Thyroid gland (tissue), 4 donors: ENCODE measurements at places on chromosomes 12 and 14. TPM values are rescaled to one million over a fixed set of nuclear protein-coding genes. Genes with fewer than 3 reads are reported as not detected.

AGAP2 gene
- total RNA-seq = 0.92 TPM

GLI1 gene
- total RNA-seq = not detected

KRT6C gene
- not detected for total RNA-seq

CD27 gene
- total RNA-seq = 9.9 TPM

HOXC4 gene
- 0.22 TPM for total RNA-seq

GZMH gene
- total RNA-seq = not detected

KCNA1 gene
- total RNA-seq = 1.7 TPM

OLR1 gene
- total RNA-seq = 0.67 TPM

KRT79 gene
- not detected for total RNA-seq

OTOGL gene
- not detected for total RNA-seq

IFNG-AS1 gene
- 0.27 TPM for total RNA-seq

FOXJ2 gene
- 18.3 TPM for total RNA-seq

ARHGAP9 gene
- total RNA-seq = 4.0 TPM

MSRB3 gene
- total RNA-seq = 17.9 TPM

DNA sequence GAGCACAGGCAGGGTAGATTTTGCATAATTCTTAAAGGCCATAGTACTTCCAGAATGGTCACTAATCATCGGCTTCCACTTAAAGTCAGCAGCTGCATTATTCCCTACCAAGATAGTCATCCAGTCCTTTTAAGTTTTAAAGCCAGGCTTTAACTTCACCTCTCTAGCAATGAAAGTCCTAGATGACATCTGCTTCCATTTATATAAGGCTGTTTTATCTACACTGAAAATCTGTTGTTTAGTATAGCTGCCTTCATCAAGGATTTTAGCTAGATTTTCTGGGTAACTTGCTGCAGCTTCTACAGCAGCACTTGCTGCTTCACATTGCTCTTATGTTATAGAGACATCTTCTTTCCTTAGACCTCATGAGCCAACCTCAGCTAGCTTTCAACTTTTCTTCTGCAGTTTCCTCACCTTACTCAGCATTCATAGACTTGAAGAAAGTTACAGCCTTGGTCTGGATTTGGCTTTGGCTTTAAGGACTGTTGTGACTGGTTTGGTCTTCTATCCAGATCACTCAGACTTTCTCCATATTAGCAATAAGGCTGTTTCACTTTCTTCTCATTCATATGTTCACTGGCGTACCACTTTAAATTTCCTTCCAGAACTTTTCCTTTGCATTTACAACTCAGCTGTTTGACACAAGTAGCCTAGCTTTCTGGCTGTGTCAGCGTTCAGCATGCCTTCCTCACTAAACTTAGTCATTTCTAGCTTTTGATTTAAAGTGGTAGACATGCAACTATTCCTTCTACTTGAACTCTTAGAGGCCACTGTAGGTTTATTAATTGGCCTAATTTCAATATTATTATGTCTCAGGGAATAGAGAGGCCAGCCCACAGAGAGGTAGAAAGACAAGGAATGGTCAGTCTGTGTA lies 209.9 kb upstream of the GARIN2 start:
- DNase-seq = no peak

- DNase-seq = no peak
Measured at GRCh38 chr14:28765169-28765830, 1.3 kb upstream of the FOXG1 start.

- DNase-seq = no peak
Measured at GRCh38 chr12:113870035-113870434, 96.1 kb downstream of the RBM19 start.

DNA sequence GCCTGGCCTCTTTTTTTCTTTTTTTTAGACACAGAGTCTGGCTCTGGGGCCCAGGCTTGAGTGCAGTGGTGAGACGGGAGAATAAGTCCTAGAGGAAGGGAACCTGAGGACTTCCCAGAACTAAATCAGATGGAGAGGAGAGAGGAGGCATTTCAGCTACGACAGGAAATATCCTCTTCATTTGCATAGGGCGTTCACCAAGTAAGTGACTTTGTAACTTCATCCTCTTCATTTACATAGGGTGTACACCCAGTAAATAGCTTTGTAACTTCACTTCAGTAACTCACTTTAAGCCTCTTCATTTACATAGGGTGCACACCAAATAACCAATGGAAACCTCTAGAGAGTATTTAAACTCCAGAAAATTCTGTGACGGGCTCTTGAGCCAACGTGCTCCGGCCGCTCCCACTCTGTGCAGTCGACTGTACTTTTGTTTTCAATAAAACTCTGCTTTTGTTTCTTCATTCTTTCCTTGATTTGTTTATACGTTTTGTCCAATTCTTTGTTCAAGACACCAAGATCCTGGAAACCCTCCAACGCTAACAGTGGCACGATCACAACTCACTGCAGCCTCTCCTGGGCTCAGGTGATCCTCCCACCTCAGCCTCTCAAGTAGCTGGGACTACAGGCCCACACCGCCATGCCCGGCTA lies 21.4 kb upstream of the ANKRD9 start:
- DNase-seq = peak; percentile 18

GRCh38 chr12:131260954-131261353 lies 307.2 kb downstream of the ADGRD1 start:
- DNase-seq = no peak

GRCh38 chr12:46219132-46219876 lies 49.5 kb downstream of the SLC38A1 start:
- no peak for DNase-seq

GRCh38 chr12:666766-667308 lies 3.6 kb upstream of the NINJ2 start:
- no peak for DNase-seq

DNA sequence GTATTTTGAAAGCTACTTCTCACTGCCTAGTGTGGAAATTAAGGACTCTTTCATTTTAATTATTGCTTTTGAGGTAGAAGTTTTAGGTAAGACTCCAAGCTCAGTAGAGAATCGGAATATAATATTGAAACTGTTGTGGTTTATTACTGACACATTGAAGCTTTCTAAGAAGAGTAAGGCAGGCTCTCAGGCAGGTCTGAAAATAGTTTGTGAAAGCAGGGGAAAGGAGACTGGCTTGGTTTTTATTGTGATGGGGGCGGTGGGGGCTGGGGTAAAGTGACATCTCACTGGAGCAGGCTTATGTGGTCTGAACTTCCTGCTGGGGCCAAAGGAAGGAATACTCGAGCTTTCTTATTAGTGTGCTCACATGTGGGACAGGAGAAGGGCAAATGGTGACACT lies 79.5 kb downstream of the OTOGL start:
- DNase-seq = no peak

DNA sequence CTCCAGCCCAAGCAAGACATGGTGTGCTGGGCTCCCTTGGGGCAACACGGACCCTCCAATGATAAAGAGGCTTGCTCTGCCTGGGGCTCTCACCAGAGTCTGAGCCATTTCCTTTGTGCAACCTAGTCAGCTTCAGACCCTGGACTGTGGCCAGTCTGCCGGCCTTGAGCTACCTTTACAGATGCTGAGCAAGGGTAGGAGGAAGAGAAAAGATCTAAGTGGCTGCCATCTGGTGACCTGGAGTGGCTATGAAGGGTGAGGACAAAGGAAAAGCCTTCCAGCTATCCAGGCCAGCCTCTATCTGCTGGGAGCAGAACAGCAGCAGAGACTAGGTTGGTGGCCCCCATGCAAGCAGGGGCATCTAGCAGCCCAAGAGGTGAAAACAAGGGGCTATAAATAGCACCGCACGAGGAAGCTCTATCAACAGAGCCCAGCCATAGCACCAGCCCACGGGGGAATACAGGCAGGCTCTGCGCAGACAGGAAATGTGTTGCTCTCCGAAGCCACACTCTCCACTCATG lies 230.1 kb downstream of the FOXN3 start:
- DNase-seq = no peak

- no peak for DNase-seq
Measured at GRCh38 chr12:53222170-53222721, 9.8 kb downstream of the RARG start.

- no peak for DNase-seq
Measured at GRCh38 chr12:12022306-12022936, 48.3 kb upstream of the BCL2L14 start.

GRCh38 chr12:74193191-74193590 lies 344.4 kb upstream of the ATXN7L3B start:
- DNase-seq = no peak

GRCh38 chr14:99586054-99586760 lies 17.8 kb downstream of the CCDC85C start:
- DNase-seq = no peak

DNA sequence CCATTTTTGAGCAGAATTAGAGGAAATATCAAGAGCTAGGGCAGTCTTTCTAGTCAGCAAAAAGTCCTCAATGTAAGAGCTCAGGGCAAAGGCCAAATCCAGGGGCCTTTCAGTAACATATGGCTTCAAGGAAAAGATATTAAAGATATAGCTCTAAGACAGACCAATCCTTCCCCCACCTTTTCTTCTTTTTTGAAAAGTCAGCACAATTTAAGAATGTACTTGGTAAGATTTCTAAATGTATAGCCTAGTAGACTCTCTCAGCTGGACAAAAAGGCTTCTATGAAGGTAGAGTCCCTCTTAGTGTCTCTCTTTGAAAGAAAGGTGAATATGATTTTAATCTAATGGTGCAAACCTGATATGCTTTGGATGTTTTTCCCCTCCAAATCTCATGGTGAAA lies 515.7 kb downstream of the VRK1 start:
- no peak for DNase-seq

GRCh38 chr14:100339766-100340422 lies 16.8 kb downstream of the SLC25A47 start:
- no peak for DNase-seq

DNA sequence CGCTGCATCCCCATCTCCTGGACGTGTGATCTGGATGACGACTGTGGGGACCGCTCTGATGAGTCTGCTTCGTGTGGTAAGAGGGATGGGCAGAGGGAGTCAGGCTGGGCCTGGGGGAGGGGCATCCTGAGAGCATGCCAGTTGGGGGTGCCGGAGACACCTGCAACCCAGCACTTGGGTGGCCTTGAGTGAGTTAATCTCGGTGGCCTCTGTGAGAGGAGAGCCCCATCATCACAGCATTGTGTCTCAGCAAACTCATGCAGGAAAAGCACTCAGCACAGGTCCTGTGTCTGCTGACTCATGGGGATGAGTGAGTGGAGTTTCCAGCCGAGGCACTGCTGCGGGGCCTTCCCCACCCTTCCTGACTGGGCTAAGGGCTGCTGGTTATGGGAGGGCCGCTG lies 19.6 kb upstream of the LRP1-AS start:
- DNase-seq = no peak

DNA sequence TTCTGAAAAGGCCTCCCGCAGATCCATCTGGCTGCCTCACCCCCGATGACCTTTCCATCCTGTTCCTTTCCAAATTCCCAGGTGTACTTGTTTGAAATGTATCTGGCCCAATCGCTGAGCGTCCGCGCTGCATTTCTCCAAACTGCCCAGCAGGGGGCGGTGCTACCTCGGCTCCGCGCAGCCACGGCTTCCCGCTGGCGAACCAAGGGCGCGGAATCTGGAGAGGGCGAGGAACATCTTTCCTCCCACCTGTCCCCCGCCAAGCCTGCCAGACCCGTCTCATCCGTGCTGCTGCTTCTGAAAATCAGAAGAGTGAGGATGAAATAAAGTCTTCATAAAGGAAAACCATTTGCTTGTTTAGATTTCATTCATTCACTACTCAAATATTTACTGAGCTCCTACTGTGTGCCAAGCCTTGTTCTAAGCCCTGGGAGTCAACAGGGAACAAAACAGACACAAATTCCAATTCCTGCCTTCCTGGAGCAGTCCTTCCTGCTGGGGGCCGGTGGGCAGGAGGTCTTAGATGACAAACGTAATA lies 16.8 kb upstream of the MYL2 start:
- DNase-seq = peak; percentile 24

GRCh38 chr14:21308479-21309237 lies 28.8 kb downstream of the RPGRIP1 start:
- peak; percentile 88 for DNase-seq

- DNase-seq = no peak
Measured at GRCh38 chr12:126727218-126728075, 1539.5 kb upstream of the TMEM132C start.

- no peak for DNase-seq
Measured at GRCh38 chr12:121034616-121035305, 4.3 kb downstream of the OASL start.

GRCh38 chr14:59897757-59898383 lies 22.1 kb upstream of the LRRC9 start:
- peak; percentile 42 for DNase-seq

DNA sequence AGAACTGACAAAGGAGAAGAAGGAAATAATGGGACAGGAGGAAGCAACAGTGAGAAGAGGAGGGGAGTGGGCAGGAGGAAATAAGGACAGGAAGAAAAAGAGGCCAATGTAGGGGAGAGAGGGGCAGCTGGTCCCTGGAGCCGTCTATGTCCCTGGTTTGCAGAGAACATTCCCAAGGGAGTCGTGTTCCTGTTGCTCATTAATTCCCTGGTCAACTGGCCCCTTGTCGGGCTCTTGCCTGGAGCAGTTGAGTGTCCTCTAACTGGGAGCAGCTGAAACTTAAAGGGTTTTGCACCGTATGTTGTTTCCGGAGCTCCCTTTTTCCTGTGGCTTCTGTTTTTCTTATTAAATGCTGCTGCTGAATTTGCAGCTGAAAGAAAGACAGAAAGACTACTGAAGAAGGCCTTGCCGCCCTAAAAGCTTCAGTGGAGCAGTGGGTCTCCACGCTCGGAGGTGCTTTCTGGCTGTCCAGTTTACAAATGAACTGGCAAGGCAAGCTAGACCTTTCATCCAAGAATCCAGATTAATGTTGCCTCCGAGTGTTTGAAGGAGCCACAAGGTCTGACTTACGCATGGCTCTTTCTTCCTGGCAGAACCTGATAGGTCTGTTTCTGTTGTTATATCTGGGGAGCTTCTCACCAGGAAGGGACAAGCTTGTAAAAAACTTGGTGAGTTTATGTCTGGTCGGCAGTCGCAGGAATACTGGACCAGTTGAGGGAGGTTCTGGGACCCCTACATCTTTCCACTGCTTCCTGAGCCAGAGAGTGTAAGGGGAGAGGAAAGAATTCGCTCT lies 146.2 kb upstream of the RFLNA start:
- DNase-seq = no peak

- DNase-seq = no peak
Measured at GRCh38 chr12:55716582-55716957, 724 bp downstream of the BLOC1S1 start.

DNA sequence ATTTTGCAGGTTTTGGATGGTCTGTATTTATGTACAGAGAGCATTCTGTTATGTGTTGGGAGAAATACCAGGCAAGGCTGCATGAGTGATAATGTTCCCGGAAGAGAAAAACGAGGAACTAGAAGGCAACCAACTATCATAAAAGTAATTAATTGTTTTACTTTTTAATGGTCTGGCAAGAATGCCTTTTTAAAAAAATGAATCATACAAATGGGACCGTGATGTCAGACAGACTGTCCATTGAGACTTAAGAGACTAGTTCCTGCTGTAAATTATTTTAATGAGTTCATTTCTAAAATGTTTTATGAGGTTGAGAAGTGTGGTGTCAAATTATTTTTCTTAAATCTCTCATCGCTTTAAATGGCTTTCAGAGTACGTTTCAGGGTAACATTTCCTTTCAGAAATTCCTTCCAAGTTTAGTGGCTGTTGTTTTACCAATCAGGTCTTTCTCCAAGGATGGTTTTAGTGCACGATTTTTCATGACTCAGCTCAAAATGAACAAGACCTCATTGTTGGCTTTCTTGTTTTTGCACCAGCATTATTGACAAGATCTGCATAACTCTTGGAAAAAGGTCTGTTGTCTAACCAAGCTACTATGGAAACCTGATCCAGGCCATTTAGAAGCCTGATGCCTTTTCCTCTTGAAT lies 86.1 kb upstream of the ARHGAP5 start:
- no peak for DNase-seq
